Amygdala (tissue), 56 donors: ENCODE measurements at places on chromosomes 11 and 22.

- DNase-seq = no peak
These were observed 26.4 kb upstream of the LUZP2 start for GRCh38 chr11:24470431-24470830.

- DNase-seq = no peak
These were observed 37.7 kb upstream of the SPON1 start for GRCh38 chr11:13924801-13925327.

DNA sequence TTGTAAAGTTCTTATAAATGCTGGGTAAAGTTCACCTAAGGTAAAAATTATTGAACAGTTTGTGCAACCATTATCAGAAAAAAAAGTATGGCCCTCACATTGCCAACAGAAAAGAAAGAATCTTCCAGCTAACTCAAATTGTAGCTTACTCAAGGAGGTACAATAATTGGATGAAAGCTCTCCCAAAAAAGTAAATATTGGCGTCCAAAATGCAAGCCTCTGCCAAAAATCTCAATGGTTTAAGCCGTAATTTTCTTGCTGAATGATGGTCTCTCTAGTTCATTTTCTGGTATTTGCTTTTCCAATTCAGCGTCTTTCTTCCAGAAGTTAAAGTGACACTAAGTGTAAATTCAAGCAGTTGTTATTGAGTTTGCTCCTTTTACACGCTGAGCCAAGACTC lies 727.3 kb downstream of the LRRC4C start:
- DNase-seq = no peak

DNA sequence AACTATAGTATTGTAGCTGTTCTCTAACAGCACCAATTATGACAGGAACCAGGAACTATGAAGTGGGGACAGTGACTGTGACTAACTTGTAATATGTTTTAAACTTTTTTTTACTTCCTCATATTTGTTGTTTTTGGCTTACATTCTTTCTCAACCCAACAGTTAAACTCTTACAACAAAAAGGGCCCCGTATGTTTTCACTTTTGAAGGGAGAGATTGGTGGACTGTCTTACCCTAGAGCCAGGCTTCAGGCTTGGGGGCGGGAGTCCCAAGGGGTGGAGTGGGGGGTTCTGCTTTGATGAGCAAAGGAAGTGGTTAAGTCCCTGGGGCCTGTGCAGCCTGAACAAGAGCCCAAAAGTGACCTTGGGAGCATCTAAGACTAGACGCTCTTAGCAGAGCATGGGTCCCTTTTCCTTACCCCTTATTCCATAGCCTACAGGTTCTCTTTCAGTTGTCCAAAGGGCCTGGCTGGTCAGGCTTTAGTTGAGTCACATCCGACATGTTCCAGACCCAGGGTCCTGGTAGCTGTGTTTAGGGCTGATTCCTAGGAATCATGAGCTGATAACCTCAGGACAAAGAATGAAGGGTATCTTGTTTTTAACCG lies 38.8 kb downstream of the STIM1 start:
- DNase-seq = no peak
